ENCODE measurements at places on chromosomes 13 and 19.
A peak's percentile ranks its signal among the peaks of the same experiment; 100 is the strongest.

- DNase-seq = peak; percentile 65
Measured at GRCh38 chr19:16897029-16897855, 8.4 kb downstream of the F2RL3 start.

DNA sequence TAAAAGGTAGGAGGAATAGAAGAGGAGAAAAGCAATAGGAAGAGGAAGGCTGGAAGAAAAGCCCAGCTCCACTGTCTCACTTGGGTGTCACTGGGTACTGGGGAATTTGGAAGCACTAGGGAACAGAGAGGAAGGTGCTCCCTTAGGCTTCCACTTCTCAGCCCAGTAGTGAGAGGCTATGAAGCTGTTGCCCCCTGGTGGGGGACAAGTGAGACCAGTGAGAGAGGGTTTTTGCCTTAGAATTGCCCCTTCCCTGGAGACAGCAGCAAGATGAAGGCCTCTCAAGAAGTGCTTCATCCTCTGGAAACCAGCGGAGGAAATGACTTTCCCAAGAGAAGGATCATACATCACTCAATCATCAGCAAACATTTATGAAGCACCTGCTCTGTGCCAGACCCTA is 4.7 kb upstream of the ZNF606 start:
- DNase-seq = no peak

DNA sequence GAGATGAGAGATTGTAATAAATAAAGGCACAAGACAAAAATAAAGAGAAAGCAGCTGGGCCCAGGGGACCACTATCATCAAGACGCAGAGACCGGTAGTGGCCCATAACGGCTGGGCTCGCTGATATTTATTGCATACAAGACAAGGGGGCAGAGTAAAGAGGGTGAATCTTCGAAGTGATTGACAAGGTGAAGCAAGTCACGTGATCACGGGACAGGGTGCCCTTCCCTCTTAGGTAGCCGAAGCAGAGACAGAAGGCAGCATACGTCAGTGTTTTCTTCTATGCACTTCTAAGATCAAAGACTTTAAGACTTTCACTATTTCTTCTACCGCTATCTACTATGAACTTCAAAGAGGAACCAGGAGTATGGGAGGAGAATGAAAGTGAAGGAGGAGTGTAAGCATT is 4.6 kb upstream of the PRKCG start:
- no peak for DNase-seq

DNA sequence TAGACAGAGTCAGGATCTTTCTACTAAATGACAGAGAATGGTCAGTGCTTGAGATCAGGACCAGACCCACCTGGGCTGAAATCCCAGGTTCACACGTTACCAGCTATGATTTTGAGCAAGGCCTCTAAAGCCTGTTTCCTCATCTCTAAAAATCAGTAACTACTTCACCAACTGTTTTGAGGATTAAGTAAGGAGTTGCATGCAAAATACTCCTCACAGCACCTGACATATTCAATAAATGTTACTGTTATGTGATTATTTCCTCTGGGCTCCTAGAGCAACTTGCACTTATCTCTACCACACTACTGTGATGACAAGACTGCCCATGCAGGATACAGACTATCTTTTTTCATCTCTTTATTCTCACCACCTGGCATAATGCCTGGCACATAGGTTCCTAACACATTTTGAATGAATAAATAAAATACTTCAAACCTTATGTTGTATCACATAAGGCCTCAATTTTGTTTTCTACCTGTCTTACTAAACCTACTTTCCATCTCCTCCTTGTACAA is 1.8 kb downstream of the KATNAL1 start:
- DNase-seq = no peak

- no peak for DNase-seq
Measured at GRCh38 chr13:80083853-80084676, 256.9 kb downstream of the SPRY2 start.

- DNase-seq = no peak
Measured at GRCh38 chr19:483332-484072, 12.8 kb upstream of the MADCAM1 start.

GRCh38 chr13:75250526-75251178 is 231.3 kb downstream of the TBC1D4 start:
- DNase-seq = no peak

DNA sequence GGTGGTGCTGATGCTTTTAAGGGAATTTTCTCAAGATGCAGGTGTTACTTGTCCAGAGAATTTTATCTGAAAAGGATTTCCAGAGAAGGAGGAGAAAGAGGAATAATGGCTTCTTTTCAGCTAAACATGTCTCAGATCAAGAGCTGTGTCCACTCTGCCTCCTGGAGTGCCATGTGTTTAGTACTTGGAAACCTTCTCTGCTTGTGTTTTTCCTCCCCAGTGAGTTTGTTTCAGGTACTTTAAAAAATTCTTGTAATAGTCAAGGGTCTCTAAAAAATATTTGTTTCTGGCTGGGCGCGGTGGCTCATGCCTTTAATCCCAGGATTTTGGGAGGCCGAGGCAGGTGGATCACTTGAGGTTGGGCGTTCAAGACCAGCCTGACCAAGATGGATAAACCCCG is 22.7 kb downstream of the ZNF431 start:
- no peak for DNase-seq

GRCh38 chr13:77456271-77456670 is 79.2 kb upstream of the SCEL start:
- DNase-seq = no peak

- DNase-seq = no peak
Measured at GRCh38 chr19:15381864-15382263, 2.3 kb upstream of the AKAP8 start.

DNA sequence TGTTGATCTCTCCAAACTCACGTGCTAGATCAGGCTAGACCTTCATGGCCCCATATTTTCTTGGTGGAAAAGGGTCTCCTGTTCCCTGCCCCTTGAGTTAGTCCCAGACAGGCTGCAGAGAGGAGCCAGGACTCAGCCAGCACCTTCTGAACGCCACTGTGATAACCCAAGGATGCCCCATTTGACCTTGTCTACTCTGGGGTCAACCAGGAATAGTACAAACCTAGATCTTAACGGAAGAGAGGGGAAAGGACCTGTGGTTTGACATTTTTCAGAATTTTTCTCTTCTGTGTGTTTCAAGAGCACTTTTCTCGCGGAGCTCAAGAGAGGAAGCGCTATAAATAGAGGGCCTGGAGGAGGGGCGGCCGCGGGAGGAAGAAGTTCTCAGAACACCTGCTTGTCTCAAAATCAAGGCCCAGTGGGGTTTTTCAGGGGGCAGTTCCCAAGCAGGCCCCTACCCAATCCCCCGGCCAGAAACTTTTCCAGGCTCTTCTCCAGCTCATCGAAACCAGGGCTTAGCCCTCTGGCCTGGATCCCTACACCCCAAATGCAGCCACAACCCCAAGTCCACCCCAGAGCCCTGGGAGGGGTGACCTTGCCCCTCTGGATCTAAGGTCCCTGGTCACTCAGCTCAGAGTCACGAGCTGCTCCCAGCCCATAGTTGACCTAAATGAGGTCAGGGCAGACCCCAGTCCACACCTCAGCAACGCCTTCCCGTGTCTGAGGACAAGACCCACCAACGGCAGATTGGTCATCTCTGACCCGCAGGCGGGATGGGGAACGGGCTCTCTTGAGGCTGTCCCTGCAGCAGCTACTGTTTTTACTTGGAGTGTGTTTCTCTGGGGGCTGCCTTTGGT is 75.6 kb upstream of the TM9SF2 start:
- no peak for DNase-seq

DNA sequence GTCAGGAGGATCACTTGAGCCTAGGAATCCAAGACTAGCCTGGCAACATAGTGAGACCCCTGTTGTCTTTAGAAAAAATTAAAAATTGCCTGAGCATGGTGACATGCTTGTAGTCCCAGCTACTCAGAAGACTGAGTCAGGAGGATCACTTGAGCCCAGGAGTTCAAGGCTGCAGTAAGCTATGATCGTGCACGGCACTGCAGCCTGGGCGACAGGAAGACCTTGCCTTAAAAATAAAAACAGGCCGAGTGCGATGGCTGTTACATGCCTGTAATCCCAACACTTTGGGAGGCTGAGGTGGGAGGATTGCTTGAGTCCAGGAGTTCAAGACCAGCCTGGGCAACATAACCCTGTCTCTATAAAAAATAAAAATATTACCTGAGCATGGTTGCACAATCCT is 5.4 kb downstream of the HNRNPUL1 start:
- DNase-seq = no peak

DNA sequence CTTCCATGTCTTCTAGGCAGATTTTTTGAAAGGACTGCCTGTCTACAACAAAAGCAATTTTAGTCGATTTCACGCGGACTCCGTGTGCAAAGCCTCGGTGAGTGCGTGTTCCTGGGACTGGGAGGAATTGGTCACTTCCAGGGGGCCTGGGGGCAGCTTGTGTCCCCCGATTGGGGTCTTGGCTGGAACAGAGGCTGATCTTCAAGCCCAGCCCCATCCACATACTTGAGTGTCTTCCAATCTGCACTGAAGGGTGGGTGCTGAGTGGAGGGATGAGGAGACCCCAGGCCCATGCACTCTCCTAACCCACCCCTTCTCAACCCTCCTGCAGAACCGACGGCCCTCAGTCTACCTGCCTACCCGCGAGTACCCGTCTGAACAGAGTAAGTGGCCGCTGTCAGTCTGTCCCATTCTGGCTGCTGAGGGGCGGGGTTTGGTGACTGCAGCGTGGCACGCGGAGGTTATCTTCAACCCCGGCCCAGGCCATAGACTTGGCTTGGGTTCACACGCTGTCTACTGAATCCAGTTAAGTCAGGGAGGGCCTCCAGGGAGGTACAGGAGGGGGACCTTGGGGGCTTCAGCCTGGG is 4.7 kb downstream of the DDA1 start:
- DNase-seq = no peak

DNA sequence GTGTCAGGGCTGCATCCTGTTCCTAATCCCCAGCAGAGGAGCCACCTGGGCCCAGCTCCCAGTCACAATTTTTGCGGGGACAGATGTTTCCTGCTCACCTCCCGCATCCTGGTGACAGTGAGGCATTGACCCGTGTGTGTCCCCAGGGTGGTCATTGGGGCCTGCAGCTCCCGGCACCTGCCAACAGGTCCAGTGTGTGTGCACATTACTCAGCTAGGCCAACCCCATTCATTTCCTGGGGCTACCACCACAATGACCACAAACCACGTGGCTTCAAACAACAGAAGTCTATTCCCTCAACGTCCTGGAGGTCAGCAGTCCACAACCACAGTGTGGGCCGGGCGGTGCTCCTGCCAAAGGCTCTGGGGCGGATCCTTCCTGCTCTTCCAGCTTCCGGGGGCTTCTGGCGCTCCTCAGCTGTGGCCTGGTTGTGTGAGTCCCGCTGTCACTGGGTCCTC is 11.9 kb upstream of the F2RL3 start:
- no peak for DNase-seq

- DNase-seq = no peak
Measured at GRCh38 chr19:815079-815774, 6.5 kb downstream of the PLPPR3 start.

DNA sequence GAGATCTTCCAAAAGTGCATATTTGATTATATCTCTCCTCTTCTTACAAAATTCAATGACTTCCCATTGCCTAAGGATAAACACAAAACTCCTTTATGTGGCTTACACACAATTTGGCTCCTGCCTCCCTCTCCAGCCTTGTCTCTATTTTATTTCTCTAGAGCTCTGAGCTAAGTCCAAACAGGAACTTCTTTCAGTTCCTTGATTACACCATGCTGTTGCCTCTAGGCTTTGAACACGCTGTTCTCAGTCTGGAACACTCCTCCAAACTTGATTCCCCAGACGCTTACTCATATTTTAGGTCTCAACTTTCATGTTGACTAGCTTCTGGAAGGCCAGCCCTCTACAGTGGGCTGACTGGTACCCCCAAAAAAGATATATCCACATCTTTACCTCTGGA is 258.5 kb downstream of the COG6 start:
- DNase-seq = no peak

GRCh38 chr19:44988273-44988672 is 13.0 kb upstream of the RELB start:
- no peak for DNase-seq

DNA sequence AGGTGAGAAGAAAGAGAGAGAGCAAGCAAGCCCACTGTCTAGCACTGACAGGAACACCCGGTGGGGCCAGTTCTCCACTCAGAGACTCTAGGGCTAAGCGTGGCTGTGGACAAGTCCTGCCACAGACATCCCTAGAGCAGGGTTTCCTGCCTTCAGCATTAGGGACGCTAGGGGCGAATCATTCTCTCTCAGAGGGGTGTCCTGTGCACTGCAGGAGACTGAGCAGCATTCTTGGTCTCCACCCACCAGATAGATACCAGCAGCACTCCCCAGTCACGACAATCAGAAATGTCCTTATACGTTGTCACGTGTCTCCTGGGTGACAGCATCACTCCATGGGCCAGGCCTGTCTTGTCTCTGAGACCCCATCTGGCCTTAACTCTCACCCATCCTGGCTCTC is 1.5 kb downstream of the OR10H1 start:
- DNase-seq = no peak

DNA sequence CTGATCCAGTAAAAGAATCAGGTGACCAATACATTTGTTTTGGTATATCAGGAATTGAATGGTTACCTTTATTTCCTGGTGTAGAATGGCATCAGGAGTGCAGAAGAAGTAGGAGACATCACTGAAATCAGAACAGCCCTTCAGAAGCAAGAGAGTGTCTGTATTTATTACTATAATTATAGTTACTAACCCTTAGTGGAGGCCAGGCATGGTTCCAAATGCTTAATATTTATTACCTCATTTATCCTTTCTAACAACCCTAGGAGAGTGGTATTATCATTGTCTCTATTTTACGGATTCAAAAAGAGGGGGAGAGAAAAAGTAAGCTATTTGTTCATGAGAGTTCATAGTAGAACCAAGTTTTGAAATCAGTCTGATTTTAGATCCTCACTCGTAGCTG is 1292.9 kb downstream of the PCDH9 start:
- no peak for DNase-seq

- DNase-seq = no peak
Measured at GRCh38 chr19:8245869-8246835, 37.0 kb downstream of the CERS4 start.

DNA sequence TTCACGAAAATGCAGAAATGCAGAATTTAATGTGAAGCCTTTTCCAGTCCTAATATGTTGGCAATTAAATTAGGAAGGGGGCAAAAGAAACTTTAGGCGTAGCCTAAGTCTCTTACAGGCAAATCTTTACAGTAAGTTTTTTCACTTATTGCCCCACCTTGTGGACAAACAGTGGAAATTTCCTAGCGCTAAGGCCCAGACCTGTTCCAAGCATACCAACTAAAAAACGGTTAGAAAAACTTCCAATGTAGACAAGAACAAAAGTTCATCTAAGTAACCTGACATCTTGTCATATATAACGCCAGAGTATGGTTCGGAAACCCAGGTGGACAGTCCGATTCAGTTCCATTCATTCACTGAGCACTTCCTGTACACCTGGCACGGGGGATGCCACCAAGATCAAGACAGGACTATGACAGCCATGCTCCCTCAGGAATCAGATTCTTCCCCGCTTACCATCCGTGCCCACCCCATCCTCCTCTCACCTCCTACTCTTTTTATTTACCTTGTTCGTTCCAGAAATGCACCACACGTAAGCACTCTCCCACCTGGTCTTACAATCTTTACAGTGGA is 4.9 kb downstream of the ZAR1L start:
- no peak for DNase-seq
